Activated CD4-positive, alpha-beta memory T cell treated with anti-CD3 and anti-CD28 coated beads, Interleukin-2, amount 10 ng/mL, durations not matched to agents 7 days and 5 days (primary cell): ENCODE measurements at places on chromosomes 1 and 21. TPM values are rescaled to one million over a fixed set of nuclear protein-coding genes. Genes with fewer than 3 reads are reported as not detected.

- no peak for DNase-seq
These were observed 143.1 kb downstream of the TGFBR3 start for GRCh38 chr1:91742848-91743292.

GRCh38 chr1:77007675-77008074 lies 140.4 kb downstream of the ST6GALNAC5 start:
- no peak for DNase-seq

- DNase-seq = no peak
These were observed 454.6 kb upstream of the PROX1 start for GRCh38 chr1:213533125-213533524.

GRCh38 chr1:162276493-162276892 lies 100.2 kb downstream of the SPATA46 start:
- no peak for DNase-seq

GRCh38 chr1:41674522-41674921 lies 190.0 kb upstream of the EDN2 start:
- no peak for DNase-seq

DNA sequence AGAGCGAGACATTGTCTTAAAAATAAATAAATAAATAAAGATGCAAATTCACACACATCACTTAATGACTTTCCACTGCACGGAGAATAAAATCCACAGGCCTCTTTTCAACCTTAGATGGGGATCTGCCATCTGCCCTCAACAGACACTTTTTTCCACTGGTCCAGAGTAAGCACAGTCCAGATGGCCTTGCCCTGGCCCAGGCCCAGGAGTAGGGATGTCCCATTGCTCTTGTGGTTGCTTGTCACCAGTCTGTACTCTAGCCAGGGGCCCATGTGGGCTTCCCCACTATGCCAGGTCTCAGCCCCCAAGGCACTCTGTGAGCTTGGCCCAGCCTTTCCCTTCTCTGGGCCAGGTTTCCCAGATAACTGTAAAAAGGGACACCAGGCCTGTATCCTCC lies 17.4 kb downstream of the PLOD1 start:
- no peak for DNase-seq

- no peak for DNase-seq
These were observed 17.2 kb downstream of the CDCP2 start for GRCh38 chr1:54135436-54136120.

DNA sequence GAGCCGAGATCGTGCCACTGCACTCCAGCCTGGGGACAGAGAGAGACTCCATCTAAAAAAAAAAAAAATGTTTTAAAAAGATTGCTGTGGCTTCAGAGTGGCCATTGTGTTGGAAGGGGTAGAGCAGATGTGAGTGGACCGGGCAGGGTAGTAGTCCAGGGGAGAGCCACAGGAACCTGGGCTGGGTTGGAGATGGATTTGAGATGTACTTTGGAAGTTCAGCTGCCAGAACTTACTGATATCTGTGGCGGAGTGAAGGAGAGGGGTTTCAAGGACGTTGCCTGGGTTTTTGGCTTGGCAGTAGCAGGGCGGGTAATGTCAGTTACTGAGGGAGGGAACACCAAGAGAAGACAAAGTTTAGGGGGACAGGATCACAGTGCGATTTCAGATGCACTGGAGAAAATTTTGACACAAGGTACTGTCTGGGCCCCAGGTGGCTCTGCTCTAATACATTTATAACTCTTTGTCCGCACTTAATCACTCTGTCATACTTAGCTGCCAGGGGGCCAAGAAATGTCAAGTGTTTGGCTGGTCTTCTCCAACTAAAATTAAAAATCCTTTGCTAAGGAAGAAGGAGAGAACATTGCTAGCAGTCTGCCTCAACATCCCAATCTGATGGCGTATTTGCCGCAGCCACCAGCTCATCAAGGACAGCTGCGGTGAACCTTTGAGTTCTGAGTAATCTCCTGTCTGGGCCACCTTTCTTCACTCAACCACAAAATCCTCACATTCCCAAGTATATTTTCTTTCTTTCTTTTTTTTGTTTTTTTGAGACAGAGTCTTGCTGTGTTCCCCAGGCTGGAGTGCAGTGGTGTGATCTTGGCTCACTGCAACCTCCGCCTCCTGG lies 9.6 kb downstream of the EPHX1 start:
- DNase-seq = no peak

DNA sequence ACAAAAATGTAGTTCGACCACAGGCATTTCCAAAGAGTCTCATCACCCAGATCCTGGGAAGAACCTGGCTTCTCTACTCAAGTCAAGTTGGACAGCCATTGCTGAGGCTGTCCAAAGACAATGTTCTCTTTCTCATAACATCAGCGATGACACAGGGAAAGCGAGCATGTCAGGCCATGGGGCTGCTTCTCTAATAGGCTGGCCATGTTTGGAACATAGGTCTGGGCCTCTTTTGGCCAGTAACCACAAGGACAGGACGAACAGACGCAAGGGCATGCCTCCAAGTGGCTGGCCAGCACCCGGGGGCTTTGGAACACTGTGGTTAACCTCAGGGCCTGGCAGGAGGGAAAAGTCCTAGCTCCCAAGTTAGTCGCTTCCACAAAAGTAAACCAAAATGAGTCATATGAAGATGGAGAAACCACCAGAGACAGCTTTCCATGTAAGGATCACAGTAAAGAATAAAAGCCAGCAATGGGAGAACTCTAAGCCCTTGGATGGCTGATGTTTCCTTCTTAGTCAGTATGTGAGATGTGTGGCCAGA lies 80.6 kb upstream of the SLC44A3 start:
- DNase-seq = no peak

- no peak for DNase-seq
These were observed at the start of gene DDAH1 for GRCh38 chr1:85465099-85465785. Gene DDAH1, minus strand, starts transcription at chr1:85465159. Its CDS starts 114 bp downstream, at chr1:85465045.

DNA sequence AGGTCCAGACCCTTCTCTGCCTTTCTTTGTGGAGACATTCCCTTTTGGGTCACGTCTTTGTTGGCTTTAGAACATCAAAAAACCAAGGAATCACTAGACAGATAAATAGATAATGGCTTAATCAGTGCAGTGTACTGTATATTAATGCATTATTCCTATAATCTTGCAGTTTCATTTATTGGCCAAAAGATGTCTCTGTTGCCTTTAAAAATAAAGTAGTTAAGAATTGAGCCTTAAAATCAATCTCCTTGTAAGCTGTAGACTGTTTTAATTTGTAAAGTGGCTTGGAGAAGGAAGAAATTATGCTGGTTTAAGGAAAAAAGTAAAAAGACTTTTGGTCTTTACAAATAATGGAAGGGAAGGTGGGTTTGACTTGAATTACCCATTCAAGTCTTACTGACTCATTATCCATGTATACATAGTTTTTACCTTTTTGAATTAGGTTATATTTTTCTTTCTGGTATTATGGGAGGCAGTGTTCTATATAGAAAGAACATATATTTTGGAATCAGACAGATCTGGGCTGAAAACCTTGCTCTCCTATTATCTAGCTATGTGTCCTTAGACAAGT lies 84.6 kb downstream of the VPS13D start:
- DNase-seq = no peak

GRCh38 chr1:205326812-205327466 lies 5.4 kb upstream of the NUAK2 start:
- no peak for DNase-seq

DNA sequence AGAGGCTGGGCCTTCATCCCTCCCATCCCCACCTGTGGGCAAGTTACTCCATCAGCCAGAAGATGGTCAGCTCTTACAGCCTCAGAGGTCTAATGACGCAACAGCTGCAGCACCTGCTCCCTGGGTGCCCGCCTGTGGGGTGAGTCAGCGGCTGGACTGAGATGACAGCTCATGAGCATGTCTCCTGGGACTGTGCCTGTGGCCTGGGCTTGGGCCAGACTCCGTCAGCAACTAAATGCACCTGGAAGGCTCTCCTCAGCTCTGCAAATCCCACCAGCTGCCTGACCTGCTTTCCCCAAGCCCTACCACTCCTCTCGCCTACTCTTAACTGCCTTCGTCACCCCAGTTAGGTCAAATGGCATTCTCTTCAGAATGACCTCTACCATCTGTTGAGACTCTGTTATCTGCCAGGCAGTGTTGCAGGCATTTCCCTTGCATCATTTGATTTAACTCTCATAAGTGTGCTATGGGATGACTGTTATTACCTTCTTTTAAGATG lies 47.7 kb downstream of the ETS2 start:
- no peak for DNase-seq

- no peak for DNase-seq
These were observed 35.1 kb upstream of the ADGRL4 start for GRCh38 chr1:79041666-79042065.

DNA sequence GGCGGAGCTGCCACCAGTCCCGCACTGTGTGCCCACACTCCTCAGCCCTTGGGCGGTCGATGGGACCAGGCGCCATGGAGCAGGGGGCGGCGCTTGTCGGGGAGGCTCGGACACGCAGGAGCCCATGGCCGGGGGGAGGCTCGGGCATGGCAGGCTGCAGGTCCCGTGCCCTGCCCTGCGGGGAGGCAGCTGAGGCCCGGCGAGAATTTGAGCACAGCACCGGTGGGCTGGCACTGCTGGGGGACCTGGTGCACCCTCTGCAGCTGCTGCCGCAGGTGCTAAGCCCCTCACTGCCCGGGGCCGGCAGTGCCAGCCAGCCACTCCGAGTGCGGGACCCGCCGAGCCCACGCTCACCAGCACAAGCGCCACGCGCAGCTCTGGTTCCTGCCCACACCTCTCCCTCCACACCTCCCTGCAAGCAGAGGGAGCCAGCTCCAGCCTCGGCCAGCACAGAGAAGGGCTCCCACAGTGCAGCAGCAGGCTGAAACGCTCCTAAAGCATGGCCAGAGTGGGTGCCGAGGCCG lies 267.7 kb downstream of the RYR2 start:
- no peak for DNase-seq

DNA sequence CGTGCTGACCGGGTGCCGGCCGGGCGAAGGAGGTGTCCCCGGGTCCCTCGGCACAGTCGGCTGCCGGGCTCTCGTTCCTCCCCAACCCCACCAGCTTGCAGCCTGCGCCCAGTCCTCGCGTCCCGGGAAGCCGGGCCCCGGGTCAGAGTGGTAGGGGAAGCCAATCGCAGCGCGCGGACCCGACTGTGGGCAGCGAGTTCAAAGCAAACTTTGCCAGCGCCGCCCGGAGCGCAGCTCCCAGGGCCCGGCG lies 328 bp downstream of the MYCL start:
- no peak for DNase-seq

DNA sequence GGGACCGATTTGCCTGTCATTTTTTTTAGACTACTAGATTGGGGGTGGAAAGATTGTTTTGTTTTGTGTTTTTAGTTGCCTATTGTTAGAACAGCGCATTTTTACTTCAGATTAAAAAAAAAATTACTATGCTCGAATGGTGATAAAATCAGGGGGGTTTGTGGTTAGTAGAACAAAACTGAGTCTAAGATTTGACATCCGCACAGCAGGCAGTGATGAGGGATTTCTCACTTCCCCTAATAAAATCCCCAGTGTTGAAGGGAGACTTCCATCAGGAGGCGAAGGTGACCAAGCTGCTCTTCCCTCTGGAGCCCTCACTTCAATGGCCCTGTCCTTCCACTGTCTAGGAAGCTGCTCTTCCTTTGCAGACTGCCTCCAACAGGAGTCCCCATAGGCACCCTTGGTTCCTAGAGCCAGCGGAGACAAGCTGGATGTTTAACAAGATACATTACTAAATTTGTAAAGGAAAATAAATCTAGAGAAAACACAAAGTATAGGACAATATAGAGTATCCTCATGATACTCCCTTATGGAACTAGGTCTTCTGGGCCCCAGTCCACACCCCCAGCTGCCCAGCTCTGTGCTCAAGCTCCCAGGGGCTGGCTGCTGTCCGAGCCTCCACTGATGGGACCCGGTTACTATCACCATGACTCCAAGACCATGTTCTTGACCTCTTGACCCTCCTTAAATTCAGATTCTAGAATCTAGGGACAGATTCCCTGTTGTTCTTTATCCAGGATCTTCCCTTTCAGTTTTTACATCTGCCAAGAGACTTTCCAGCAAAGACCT lies 31.0 kb downstream of the TENT5C start:
- DNase-seq = peak; percentile 9

- no peak for DNase-seq
These were observed at the start of gene ANXA9 for GRCh38 chr1:150981805-150982712. Gene ANXA9, plus strand, starts transcription at chr1:150982292. Its CDS starts 814 bp downstream, at chr1:150983106.

DNA sequence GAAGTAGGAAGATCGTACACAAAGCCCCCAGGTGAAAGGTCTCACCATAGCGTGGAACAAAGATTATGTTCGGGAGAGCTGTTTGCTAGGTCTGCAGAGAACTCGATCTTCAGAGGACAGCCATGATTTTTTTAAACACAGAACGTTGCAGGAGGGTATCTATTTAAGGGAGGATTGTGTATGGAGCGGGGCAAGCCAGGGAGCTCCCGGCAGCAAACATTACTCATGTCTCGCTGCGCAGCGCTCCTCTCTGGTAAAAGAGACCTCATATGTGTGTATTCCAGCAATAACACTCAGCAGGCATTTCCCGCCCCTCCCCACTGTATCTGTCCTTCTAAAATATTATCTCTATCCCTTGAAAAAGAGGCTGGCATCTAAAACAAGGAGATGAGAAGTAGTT lies 2.7 kb downstream of the GLIS1 start:
- DNase-seq = no peak

GRCh38 chr1:58397187-58397820 lies 149.2 kb downstream of the OMA1 start:
- DNase-seq = no peak

DNA sequence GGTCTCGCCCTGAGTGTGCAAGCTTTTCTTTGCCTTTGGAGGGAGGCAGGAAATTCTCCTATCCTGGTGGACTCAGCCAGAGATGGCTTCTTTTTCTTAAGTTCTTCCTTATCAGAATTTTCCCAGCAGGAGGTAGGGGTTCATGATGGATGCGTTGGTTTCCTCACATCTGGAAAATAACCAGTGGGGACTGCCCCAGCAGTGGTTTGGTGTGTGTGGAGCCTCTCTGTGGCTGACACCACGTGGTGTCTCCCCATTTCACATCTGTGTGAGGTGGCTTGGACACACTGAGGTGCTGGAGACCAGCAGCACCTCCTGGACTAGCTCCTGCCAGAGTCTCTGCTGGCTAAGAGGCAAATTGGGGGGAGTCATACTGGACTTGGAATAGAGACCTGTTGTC lies 32.6 kb downstream of the B3GALT5 start:
- no peak for DNase-seq

- no peak for DNase-seq
These were observed 71.7 kb downstream of the UBR4 start for GRCh38 chr1:19138331-19138730.

GRCh38 chr1:9129266-9130041 lies 552 bp upstream of the GPR157 start:
- peak; percentile 85 for DNase-seq

- DNase-seq = no peak
These were observed 3.4 kb downstream of the PRR9 start for GRCh38 chr1:153220606-153221303.

- no peak for DNase-seq
These were observed 11.9 kb downstream of the TRIM11 start for GRCh38 chr1:228394571-228395394.

LCE1F gene
- not detected for total RNA-seq

GJA5 gene
- not detected for total RNA-seq

BCAN gene
- not detected for total RNA-seq

MYBPH gene
- total RNA-seq = not detected

RIIAD1 gene
- total RNA-seq = not detected

S100A3 gene
- total RNA-seq = not detected

OR2T29 gene
- total RNA-seq = not detected

MCOLN2 gene
- total RNA-seq = 27.2 TPM

CA14 gene
- not detected for total RNA-seq

AMY1B gene
- not detected for total RNA-seq

CYP2J2 gene
- 2.8 TPM for total RNA-seq

GBP3 gene
- total RNA-seq = 33.6 TPM

CYP4Z1 gene
- total RNA-seq = not detected

PLPPR5 gene
- not detected for total RNA-seq

KRTAP24-1 gene
- not detected for total RNA-seq

SDC3 gene
- not detected for total RNA-seq

HES4 gene
- 0.23 TPM for total RNA-seq

CFHR5 gene
- not detected for total RNA-seq

ALG6 gene
- 21.7 TPM for total RNA-seq

MYCBP gene
- total RNA-seq = 60.7 TPM
